Hematopoietic multipotent progenitor cell (in vitro differentiated cells): ENCODE measurements at places on chromosomes 11 and 22. TPM values are rescaled to one million over a fixed set of nuclear protein-coding genes. Genes with fewer than 3 reads are reported as not detected.

KRTAP5-7 gene
- total RNA-seq = 0.27 TPM

EXPH5 gene
- 1.6 TPM for total RNA-seq

NTM gene
- not detected for total RNA-seq

OR51B4 gene
- 0.54 TPM for total RNA-seq

YPEL4 gene
- 3.5 TPM for total RNA-seq

TEX12 gene
- total RNA-seq = not detected

GRCh38 chr11:61082931-61083531 lies 19.3 kb upstream of the CD5 start:
- no peak for DNase-seq

DNA sequence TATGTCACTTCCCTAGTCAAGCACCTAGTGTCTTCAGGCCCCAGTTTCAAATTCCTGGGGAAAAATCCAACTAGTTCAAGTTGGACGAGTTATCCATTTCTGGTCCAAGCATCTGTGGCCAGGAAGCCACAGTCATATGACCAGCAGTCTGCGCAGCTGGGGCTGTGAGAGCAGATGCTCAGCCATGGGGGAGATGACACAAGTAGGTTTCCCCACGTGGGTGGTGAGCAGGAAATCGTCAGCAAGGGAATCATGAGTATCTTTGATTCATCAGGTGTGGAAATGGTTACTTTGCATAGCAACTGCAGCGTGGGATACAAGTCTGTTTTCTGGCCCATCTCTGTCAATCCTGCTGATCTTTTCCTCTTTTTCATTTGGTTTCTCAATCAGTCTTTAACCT lies 185.3 kb downstream of the C11orf91 start:
- DNase-seq = no peak

GRCh38 chr11:131025020-131025419 lies 108.7 kb upstream of the SNX19 start:
- DNase-seq = no peak

- DNase-seq = no peak
These were observed 27.1 kb upstream of the ACR start for GRCh38 chr22:50710886-50711285.

GRCh38 chr22:47601666-47602065 lies 839.2 kb downstream of the TBC1D22A start:
- DNase-seq = no peak

DNA sequence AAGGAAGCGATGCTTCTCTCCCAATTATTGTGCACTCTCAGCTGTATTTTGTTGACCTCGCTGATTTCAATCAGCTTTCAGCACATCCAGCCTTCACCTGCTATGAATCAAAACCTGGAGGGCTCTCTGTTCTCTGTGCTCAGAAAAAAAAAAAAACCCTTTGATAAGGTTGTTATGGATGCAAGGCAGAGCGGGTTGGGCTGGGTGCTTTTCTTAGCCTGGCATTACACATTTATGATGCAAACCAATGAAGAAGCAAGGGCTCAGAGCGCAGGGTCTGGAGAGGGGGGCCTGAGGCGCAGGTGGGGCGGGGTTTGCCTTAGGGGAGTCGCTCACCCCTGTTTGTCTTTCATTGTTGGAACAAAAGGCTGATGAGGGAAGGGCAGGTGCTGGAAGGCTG lies 86.0 kb upstream of the CADM1 start:
- DNase-seq = no peak

DNA sequence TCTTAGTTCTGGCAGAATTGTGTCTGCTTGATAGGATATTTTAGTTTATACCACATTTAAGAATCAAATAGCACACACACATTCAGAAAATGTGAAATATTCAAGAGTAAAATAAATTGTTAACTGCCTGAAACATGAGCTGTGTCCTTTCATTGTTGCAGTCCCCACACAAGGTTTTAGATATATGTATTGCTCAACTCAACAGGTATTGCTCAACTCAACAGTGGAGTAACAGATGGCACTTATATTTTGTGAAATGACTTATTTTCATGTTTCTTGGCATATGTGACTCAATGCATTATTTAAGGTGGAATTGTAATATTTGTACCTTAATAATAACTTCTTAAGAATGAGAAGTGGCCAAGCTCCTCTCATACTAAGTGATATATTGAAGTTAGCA lies 760.3 kb downstream of the CNTN5 start:
- no peak for DNase-seq

GRCh38 chr11:3375552-3375951 lies 3.4 kb downstream of the ZNF195 start:
- no peak for DNase-seq

DNA sequence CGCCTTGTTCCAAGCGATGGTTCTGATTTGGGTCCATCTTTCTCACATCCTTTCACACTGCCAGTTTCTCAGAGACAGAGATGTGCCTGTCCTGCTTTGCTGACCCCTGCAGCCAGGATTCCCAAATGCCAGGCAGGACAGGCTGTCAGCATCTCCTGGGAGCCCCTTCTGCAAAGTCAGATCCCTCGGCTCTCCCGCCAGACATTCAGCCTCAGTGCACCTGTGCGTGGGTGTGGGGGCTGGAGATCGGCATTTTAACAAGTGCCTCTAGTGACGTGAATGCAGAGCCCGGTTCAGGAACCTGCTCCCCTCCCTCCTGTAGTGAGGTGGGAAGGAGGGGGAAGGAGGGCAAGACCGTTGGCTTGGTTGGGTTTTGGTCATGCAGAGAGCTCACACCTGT lies 108.9 kb upstream of the FGF3 start:
- DNase-seq = no peak
